ENCODE measurements at places on chromosomes 3 and 15.

DNA sequence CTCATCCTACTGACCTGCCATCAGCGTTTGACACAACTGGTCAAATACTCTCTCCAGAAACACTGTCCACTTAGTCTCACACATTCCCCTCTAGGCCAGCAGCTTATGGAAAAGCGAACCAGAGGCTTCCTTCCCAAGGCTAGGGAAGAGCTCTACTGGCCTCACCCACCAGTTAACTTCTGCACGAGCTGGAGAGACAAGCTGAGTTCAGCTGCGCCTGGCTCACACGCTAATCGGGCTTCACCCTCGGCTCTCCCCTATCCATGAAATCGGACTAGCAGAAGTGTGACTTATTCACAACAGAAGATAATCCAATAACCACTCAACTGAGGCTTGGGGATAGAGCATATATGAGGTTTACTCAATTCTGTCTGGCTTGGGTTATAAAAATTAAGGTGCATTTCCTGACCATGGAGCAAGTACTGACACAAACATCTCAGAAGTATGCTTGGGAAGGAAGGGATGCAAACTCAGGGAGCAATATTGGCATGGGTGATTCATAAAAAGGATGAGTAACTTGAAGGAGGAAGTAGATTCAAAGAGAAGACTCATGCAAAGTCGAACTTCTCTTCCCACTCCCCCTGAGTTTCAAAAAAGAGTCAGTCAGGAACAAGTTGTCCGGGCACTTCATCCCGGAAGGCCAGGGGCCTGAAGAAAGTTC lies 73.1 kb downstream of the XXYLT1 start:
- DNase-seq: no peak

DNA sequence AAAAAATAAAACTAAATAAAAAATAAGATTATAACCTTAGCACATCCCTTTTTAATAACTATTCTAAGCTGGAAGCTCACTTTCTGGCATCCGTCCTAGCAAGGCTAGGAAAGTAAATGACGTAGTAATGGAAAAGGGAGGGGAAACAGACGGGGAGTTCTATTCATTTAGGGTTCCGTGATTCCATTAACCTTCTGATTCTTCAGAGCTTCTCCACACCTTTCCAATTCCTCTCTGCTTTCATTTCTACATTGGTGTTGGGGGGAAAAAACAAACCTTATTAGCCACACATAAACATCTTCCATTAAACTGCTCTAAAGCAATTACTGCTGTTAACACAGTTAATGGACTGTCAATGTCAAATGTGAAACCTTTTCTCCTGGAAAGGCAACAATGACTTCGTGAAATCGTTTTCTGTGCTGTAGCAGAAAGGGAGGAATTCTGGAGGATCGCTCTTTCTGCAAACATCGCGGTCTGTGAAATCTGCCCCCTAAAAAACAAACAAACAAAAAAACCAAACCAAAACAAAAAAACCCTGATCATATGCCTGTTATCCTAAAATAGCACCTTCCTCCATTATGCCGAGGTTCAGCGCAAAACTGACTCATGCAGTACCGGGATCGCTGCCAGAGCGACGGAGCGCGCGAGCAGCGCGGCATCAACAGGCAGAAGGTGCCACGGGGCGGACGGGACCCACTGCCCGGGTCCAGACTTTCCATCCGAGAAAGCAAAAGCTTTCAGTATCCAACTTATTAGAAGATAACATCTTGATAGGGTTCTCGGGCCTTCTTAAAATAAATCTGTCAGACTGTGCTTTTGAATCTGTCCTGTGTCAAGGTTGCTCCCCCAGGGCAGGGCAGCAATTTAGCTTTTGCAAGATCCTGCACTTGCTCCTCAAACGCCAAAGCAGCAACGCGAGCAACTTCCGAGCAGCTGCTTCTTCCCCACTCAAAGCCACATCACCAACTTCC lies 156.2 kb downstream of the FGF12 start:
- DNase-seq: no peak

- no peak for DNase-seq
These were observed 36.1 kb downstream of the BNC1 start for GRCh38 chr15:83248151-83249029.

DNA sequence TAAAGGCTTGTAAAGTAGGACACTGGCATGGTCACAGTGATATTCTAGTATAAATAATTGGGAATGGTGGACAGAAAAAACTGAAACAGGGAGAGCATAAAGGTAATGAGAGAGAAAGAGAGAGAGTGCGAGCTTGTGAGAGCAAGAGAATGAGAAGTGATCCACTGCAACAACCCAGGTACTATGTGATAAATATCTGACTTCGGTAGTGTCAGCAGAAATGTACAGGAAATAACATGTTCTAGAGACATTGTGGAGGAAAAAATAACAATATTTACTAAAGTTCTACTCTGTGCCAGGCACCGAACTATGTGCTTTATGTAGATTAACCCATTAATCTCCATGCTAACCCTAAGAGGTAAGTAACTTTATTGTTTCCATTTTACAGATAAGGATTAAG lies 425.9 kb downstream of the ZBTB20 start:
- DNase-seq: no peak
